ENCODE measurements at places on chromosomes 6 and 20.

DNA sequence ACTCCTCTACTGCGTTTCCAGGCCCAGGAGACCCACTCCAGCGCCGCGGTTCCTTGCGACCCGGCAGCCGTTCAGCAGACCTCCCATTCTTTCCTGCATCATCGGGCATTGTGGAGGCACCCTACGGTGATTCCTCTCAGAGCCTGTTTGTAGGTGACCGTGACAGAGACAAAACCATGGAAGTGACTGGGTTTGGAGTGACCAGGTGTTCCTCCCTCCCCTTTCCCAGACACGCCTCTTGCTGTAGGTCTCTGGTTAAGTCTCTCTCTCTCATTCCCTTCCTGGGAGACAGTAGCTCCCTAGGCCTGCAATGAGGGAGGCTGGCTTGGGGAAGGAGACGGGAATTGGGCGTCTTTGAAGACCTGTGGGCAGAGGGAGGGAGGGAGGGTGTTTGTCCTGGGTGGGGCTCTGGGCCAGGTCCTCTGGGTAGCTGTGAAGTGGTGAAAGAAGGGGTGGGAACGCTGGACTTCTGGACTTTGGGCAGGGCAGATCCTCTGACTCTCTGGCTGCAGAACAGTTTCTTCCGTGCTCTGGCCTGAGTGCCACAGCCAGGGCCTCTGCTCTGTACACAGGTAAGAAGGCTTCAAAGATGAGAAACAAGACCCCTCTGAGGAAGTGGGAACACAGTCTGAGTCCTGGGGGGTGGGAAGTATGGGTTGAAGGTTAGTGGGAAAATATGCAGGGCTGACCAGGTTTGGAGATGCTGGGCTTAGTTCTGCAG, 763 bp downstream of the KLC4 start:
- no peak for DNase-seq

GRCh38 chr6:168216117-168216516, 103.5 kb downstream of the DACT2 start:
- no peak for DNase-seq

GRCh38 chr6:43223175-43223574, 6.1 kb downstream of the DNPH1 start:
- no peak for DNase-seq

DNA sequence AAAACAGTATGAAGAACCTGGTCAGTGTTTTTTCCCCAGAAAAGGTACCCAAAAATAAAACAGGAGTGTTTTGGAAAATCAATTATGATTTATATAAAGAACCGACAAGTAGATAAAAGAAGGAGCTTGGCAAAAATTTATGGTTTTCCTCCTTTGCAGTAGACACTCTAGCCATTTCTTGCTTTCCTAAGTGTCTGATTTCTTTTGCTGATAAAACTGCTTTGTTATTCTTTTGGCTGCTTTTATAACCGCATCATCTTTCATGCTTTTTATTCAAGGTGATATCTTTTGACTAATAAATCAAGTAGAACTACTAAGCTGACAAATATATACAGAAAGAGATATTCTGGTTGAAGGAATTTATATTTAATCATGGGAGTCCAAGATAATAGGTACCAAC, 16.6 kb downstream of the ATG5 start:
- DNase-seq: no peak

- no peak for DNase-seq
Observed at GRCh38 chr6:34235307-34236130, 1.2 kb upstream of the HMGA1 start.

DNA sequence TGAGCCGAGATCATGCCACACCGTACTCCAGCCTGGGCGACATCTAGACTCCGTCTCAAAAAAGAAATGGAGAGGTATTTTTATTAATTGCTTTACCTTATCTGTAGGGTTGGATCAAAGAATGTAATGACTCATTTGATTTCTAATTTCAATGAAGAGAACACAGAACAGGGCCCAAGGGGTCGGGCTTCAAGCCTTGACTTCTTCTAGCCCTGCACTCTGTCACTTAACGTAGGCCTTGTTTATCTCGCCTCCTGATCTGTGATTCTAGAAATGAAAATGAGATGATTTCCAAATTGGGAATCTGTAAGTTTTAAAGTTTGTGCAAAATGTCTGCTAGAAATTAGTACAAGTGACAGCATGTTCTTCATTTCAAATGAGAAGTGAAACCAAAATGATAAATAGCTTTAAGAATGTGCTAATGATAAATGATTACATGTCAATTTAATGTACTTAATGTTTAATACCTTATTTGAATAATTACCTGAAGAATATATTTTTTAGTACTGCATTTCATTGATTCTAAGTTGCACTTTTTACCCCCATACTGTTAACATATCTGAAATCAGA, 180.5 kb downstream of the SLC16A10 start:
- no peak for DNase-seq

DNA sequence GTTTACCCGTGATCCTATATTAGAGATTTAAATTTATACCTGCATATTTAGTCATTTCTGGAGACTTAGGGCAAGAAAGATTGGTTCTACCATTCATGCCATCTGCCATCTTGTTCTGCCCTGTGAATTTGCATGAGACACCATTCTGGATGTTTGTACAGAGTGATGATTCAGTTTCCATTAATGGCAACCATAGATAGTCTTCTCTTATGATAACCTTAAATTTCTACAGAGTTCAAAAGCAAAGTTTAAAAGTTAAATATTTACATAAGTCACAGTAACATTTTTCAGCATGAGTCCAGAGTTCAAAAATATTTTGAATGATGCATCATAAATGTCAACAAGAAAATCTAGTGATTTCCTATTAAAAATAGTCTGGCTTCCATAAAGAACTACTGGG, 23.2 kb downstream of the PLCB1 start:
- no peak for DNase-seq

- no peak for DNase-seq
Observed at GRCh38 chr20:40322941-40323340, 366.1 kb downstream of the MAFB start.

- no peak for DNase-seq
Observed at GRCh38 chr20:23445596-23446217, 6.2 kb downstream of the CSTL1 start.

GRCh38 chr20:49750611-49751396, 37.1 kb upstream of the B4GALT5 start:
- no peak for DNase-seq

- DNase-seq: peak; percentile 49
Observed at GRCh38 chr6:105545947-105546731, 143.3 kb upstream of the PREP start.

- no peak for DNase-seq
Observed at GRCh38 chr20:57621421-57622200, 1.4 kb upstream of the ZBP1 start.

DNA sequence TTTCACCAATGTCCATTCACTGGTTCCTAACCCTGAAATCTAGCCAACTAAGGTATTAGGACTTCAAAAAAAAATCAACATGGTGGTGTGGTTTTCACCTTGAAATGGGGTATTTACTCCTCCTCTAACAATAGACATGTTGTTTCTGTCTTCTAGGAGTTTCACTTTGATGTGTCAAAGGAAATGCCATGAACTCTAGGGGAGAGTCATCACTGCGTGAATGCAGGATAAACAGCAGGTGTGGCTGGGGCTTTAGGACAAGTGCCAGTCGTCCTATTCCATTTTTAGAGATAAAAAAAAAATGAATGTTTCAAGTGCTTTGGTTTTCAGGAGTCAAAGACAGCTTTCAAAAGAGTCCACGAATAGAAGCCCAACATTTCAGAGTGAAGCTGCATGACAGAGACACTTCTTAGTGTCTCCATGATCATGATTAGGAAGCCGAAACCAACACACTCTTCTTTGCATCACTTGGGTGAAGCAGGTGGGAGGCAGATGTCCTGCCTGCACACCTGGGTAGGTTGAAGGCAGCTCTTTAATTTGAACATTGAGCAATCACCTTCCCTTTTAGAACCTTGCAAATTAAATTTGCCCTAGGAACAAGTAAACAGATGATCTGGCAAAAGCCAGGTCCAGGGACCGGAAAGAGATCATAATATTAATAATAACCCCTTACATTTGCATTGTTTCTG, 328.5 kb upstream of the PRDM1 start:
- no peak for DNase-seq

DNA sequence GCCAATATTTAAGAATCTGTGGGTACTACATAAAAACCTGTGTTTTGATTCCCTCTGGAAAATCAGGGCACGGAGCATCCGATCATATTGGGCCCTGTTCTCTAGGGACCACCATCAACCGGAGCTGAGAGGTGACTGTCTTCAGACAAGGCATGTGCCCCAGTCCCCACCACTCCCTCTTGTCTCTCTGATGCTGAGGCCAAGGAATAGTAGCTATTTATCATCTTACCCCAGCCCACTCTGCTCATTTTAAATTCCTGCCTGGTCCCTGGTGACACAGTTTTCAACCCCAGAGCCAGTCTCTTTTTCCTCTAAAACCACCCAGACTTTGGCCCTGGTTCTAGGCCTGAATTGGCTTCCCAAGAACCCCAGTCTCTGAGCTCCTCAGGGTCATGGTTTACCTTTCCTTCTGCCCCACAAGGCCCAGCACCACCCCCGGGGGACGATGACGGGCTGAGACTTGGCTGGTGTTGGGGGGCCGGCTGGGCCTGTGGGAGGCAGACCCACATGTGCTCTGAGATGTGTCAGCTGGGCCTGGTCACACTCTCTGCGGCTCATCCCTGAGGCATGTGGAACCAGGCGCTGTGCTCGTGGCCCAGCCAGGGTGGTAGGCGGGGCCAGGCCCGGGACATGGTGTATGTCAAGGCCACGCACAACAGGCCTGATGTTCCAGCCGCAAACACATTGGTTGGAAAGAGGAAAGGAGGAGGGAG, 114.4 kb downstream of the CEBPB start:
- DNase-seq: no peak

DNA sequence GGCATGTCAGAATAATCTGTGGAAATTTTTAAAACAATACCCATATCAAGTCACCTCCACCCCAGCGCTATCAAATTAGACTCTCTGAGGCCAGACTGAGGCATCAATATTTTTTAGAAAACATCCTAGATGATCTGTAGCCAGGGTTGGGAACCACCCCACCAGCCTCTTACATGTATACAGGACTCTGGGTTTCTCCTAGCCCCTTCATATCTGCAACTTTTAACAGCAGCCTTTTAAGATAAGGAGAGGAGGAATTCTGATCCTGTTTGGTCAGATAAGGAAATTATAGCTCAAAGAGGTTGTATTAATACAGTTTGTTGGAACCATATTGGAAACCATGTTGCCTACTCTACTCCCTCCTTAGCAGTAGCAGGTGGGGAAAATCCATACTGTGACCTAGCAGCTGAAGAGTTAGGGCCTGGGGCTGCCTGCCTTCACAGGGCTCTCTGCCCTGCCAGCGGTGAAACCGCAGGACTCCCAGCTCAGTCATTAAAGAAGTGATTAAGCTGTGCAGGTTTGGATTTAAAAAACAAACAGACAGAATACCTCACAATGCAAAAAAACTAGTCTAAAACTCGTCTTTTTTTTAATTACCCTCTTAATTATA, 30.0 kb downstream of the BRPF3 start:
- DNase-seq: no peak

DNA sequence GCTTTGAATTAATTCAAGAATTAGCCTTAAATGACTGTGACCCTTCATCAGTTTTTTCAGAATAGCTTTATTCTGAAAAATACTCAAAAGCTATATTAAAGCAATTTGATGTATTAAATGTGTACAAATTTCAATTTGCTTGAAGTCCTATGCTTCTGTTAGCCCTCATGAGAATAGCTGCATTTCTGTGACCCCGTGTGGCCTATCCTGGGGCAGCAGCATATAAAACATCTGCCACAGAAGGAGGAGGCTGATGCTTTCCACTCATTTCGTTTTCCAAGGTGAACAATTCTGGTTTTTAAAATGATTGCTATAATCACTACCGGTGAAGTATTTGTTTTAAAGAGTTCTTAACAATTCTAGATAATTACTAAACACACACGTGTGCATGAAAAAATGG, 360.3 kb downstream of the BTBD9 start:
- DNase-seq: no peak

DNA sequence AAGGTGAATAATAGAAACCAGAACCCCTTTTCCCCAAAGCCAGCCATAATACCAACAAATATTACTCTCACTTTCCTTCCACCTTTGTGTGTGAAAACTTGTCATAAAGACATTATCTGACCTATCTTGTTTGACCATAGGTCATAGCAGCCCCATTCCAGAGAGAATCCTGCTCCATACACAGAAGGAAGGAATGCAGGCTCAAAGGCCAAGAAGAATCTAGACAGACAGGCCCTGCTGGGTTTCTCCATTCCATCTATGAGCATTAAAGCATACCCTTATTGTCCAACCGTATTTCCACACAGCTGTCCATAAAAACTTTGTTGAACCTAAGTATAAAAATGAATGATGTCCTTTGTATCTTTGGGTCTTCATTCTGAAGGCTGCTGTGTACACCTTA, 40.7 kb upstream of the KCNK5 start:
- DNase-seq: no peak

- DNase-seq: no peak
Observed at GRCh38 chr6:139852488-139853140, 478.2 kb upstream of the CITED2 start.

GRCh38 chr6:166848979-166849748, 107.2 kb downstream of the RNASET2 start:
- DNase-seq: no peak

DNA sequence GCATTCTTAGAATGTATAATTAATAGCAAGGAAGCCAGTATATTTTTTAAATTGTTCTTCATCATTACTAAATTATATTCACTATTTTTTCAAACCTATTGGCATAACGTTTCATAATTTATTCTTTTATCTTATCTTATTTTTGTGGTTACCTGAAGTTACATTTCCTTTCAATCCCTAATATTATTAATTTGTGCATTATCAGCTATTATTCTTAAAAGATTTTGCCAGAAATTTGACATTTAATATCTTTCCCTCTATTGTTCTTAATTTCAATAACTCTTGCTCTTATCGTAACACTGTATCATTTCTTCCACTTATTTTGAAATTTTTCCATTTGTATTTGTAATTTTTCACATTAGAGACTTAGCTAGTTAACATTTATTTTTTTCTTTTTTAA, 18.4 kb downstream of the OR14J1 start:
- no peak for DNase-seq

- DNase-seq: no peak
Observed at GRCh38 chr6:132005178-132005577, 54.0 kb upstream of the CCN2 start.

GRCh38 chr20:62887152-62887859, 25.7 kb upstream of the TCFL5 start:
- no peak for DNase-seq

DNA sequence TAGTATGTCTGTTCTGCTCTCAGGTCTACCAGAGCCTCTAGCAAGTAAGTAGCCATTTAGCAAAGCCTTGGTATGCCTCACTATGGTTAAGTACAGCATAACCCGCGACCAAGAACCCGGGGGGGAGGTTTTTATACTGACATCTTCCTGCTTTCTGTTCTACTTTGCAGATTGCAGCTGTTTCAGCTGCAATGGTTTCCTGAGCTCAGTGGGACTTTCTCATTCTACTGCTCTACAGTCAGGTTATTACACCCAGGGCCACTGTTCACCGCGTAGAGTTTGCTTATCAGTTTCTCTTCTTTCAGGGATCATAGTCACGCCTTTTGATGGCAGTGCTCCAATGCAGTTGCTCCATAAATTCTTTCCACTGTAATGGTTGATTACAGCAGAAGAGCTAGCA, 631.3 kb downstream of the TFAP2A start:
- no peak for DNase-seq

- DNase-seq: no peak
Observed at GRCh38 chr6:68026483-68026882, 608.6 kb upstream of the ADGRB3 start.

GRCh38 chr6:129197154-129197553, 314.2 kb downstream of the LAMA2 start:
- no peak for DNase-seq

Measured in NCI-H460 (cell line).